ENCODE measurements at places on chromosomes 6 and 20. TPM values are rescaled to one million over a fixed set of nuclear protein-coding genes. Genes with fewer than 3 reads are reported as not detected.

DNA sequence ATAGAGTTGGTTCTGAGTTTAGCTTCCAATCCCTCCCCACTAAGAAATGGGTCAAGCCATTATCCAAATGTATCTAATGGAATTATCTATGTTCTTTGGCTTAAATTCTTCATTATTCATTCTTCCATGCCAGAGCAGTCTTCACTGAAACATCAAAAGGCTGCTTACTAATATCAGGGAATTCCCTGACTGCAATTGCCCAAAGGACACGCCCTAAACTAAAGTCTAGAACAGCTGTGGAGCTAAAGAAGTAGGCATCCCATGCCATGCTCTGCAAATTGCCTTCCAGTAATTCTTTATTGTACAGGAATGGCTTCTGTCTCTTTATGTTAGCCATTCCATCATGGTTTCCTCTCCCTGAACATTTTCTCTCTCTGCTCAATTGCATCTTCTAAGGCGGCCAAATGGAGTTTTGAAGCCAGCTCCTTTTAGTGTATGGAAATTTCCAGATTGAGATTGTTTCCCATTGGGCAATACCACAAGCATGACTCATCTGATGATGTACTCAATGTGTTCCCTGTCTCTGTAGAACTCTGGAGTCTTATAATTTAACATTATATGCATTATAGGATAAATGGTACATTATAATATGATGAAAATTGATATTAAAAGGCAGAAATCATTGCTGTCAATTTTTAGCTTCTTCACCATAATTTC is 28.8 kb upstream of the TSHZ2 start:
- DNase-seq, result no peak

DNA sequence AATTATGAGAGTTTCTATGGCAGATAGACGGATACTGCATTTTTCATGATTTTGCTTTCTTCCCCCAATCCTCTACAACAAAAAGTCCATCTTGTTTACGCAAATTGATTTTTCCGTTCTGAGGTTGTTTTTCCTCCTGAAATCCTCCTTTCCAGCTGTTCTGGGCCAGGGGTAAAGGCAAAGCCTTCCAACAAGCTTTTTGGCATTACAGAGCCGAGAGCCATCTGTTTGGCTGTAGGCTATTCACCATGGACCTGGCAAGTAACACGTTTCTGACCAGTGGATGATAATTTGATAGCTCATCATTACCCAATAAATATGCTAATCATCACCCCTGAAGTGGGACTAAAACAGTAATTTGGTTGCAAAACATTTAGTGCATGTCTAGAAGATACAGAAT is 226.5 kb downstream of the CBLN4 start:
- DNase-seq, result no peak

- no peak for DNase-seq
Observed at GRCh38 chr6:151537556-151537955, 43.7 kb downstream of the CCDC170 start.

- no peak for DNase-seq
Observed at GRCh38 chr20:59908855-59909254, 24.6 kb downstream of the SYCP2 start.

DNA sequence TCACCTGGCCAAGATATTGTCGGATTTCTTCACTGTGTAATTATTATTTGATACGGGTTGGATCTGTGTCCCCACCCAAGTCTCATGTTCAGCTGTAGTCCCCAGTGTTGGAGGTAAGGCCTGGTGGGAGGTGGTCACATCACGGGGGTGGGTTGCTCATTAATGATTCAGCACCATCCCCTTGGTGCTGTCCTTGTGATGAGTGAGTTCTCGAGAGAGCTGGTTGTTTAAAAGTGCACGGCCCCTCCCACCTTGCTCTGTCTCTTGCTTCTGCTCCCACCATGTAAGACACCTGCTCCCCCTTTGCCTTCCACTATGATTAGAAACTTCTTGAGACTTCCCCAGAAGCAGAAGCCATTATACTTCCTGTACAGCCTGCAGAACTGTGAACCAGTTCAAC is 173.9 kb upstream of the PMEPA1 start:
- no peak for DNase-seq

Gene RAMACL
- total RNA-seq, result 1.9 TPM

Gene OR5V1
- not detected for total RNA-seq

Gene RIPPLY2
- 0.38 TPM for total RNA-seq

DNA sequence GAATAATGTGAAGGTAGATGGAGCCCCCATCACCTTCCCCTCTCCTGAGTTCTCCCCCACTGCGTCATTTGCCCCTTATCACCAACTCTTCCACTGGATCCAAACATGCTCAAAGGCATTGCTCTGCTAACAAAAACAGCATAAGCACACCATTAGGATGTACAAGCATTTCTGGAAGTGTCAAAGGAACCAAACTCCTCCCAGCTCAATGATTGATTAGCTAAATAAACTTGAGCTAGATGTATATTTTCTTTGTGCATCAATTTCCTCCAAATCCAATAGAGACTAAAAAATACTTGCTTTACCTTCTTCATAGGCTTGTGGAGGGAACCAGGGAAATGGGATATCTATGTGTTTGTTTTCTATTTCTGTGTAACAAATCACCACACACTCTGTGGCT is 248.4 kb upstream of the JARID2 start:
- no peak for DNase-seq

Gene MOXD1
- 35.9 TPM for total RNA-seq

Gene FAM8A1
- 20.7 TPM for total RNA-seq

DNA sequence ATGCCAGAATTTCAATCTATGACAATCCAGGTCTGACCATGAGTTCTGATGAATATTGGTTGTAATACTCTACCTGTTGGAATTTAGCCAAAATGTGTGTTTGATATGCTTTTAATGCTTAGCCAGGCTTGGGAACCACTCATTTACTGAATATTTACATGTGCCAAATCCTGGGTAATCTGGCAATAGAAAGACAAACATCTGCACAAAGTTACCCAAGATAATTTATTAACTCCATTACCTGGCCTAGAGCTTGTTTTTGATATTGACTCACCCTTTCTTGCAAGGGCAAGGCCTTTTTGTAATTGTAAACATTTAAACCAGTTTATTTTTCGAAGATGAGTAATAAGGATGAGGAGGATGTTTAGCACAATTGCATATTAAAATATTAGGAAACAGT is 13.5 kb upstream of the CD2AP start:
- DNase-seq, result no peak

DNA sequence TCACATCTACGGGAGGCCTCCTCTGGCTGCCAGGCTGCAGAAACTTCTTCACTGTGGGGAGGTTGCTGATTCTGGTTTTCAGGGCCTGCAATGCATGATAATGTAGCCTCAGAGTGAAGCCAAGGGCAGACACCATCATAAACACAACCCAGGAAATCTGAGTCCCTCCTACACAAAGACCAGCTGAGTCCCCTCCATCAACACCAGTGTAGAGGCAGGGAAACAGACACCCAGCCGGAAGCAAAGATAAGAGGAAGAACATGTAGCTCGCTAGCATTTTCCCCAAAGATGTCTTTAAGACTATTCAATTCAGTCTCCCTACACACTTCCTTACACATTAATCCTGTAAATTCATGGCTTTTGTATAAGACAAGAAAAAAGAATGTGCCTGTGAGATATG is 23.6 kb downstream of the GSTA2 start:
- no peak for DNase-seq

Gene ADTRP
- 2.7 TPM for total RNA-seq

Gene BIRC7
- total RNA-seq, result 4.0 TPM

Gene PRR3
- total RNA-seq, result 9.3 TPM

Gene GNAS-AS1
- total RNA-seq, result 0.88 TPM

DNA sequence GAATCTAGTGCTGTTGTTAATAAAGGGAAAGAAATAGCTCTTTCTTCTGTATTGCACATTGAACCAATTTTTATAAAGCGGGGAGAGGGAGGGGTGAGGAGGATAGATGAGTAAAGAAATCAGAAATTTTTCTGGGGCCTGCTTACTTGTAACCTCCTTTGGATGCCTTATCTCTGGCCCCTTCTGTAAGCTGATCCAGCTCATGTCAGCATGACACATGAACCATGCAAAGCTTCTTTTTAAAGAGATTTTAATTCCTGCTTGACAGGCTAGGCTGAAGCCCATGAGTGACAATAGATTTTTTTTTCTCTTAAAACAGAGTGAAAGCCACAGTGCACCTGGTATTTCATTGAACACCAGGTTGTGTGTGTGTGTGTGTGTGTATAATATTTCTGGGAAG is 325.3 kb downstream of the PRL start:
- DNase-seq, result no peak

DNA sequence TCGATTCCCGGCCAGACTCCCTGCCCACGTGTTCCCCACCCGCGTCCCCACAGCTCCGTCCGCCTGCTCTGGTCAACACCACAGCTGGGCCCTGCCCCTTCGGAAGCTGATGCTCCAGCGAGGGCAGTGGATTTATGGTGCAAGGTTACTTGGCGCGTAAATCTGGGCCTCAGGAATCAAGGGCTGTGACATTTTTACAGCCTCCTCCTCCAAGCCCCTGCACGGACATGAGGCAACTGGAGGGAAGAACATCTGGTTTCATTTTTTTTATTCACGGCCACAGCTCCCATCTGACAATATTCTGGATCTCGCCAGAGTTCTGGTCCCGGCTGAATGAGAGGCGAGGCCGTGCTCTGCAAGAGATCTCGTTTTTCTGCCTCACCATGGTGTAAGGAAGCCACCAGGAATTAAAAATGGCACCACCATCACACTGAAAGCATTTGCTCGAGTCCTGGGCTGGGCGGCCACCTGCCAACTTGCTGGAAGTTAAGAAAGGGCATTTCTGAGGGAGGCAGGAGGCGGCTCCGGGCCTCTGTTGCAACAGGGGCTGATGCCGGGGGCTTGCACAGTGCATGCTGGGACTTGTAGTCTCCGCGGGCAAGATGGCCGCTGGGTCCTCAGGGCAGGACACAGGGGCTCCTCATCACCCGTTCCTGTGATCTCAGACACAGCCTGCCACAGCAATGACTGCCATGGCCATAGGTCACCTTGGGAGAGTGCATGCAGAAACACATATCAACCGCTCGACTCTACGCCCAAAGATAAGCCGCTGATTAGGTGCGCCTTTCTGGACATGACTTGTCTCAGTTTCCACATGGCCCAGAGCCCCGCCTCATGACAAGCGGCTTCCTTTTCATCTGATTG is 148.5 kb downstream of the LY86 start:
- peak; percentile 93 for DNase-seq

DNA sequence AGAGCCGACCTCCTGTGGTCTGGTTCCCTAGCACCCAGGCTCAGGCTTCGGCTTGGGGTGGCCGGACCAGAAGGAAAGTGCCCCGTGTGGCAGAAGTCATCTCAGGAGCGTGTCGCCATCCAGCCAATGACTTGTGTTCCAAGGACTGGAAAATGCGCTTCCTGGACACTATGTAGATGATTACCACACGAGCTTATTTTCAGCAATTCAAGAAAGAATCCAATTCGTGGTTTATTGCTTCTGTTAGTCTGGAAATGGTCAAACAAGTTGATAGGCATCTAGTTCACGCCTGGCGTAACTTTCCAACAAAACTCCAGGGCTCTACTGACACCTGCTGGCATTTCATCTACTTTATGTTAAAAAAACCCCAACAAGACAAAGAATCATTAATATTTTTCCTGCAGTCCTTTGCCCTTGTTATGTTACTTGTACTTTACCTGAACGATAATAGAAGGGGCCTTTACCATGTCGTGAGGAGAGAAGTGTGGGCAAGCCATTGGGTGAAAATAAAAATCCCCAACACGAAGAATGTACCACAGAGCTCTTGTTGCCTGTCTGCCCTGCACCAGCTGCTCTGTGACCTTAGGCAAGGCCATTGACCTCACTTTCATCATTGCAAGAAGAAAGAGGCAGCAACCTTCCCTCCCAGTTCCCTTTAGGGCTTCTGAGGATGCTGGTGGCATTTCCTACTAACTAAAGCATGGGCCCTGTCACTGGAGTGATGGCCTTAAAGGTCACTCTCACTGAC is 154.7 kb upstream of the LAMP5 start:
- DNase-seq, result peak; percentile 81

GRCh38 chr6:23145781-23146180 is 576.4 kb downstream of the HDGFL1 start:
- DNase-seq, result no peak

- DNase-seq, result no peak
Observed at GRCh38 chr6:15638373-15638772, 24.5 kb downstream of the DTNBP1 start.

- DNase-seq, result no peak
Observed at GRCh38 chr6:112906726-112907125, 559.6 kb downstream of the RFPL4B start.

DNA sequence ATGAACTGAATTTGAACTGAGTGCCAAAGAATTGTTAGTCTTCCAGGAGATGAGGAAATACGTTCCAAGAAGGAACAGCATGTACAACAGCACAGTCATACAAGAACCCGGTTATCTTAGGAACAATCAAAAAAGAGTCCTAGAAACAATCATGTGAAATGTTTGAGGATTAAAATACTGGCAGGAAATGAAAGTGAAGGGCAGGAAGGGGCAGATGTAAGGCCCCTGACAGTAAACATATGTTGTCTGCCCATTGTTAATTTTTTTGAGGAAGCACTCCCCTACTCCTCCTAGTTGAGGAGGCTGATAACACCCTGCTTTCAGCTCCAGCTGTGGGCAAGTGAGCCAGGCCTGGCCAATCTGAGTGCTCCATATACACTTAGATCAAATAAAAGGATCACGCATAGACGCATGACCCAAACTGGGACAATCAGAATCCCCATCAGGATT is 220.9 kb downstream of the HACE1 start:
- no peak for DNase-seq

- DNase-seq, result no peak
Observed at GRCh38 chr6:23213651-23214050, 644.3 kb downstream of the HDGFL1 start.

DNA sequence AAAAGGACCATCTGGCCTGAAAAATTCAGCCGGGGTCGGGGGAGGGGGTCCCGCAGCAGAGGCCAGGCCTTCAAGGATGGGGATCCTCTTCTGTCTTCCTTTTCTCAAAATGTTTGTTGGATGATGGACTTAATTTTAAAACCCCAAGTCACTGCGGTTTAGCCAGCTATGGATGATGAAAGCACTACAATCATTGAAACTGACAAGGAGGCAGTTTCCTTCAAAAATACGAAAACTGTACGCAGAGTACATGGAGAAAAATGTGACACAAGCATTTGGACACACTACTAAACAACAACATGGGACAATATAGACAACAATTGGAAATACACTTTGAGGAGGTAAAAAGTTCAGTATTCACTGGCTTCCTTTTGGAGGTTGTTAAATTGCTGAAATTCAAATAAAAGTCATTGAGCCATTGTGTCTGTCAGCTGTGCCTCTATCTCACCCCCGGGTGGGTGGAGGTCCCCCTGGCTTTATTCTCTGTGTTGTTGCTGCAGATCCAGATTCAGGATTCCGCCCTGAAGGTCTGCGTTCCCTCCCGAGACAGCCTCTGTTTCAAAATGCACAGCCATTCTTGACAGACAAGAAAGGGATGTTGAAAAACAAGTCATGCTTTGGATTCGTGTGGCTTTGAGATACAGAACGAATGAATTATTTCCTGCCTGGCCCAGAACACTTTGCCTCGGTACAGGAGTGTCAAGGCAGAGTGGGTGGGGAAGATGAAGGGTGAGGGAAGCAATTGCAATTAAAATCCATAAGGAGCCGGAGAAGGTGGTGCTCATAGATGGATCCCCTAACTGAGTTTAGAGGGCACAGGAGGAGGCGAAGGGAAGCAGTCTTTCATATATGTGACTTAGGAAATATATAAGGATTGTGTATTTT is 118.2 kb downstream of the TTLL2 start:
- no peak for DNase-seq

Gene COX4I2
- 1.3 TPM for total RNA-seq

Data from kidney (tissue), 22 donors.